ENCODE measurements at places on chromosomes 2 and 18.

GRCh38 chr2:101273056-101273455 is 20.4 kb downstream of the CNOT11 start:
- peaks cover 5% of the 10 kb centered on the region for H3K4me1 ChIP-seq
- H3K27ac ChIP-seq: no peak overlapping the region
- H3K36me3 ChIP-seq: peaks cover 22% of the 10 kb centered on the region
- DNase-seq: no peak
- H3K4me3 ChIP-seq: no peak overlapping the region

- no peaks in the 10 kb centered on the region for H3K27me3 ChIP-seq
- no peak overlapping the region for H3K4me3 ChIP-seq
- no peak for DNase-seq
- H3K27ac ChIP-seq: peak overlapping the region; percentile 61
These were observed 32.8 kb downstream of the GRHL1 start for GRCh38 chr2:9984217-9984739.

GRCh38 chr2:9092383-9093282 is 89.1 kb upstream of the MBOAT2 start:
- DNase-seq: no peak
- H3K4me1 ChIP-seq: peaks cover 40% of the 10 kb centered on the region
- H3K27ac ChIP-seq: no peak overlapping the region
- H3K27me3 ChIP-seq: no peaks in the 10 kb centered on the region
- no peak overlapping the region for H3K4me3 ChIP-seq

GRCh38 chr18:62590799-62591590 is 68.2 kb downstream of the ZCCHC2 start:
- H3K4me1 ChIP-seq: peaks cover 5% of the 10 kb centered on the region
- H3K36me3 ChIP-seq: peaks cover 1% of the 10 kb centered on the region
- H3K27ac ChIP-seq: no peak overlapping the region
- no peak overlapping the region for H3K4me3 ChIP-seq
- peaks cover 2% of the 10 kb centered on the region for H3K27me3 ChIP-seq

- H3K4me3 ChIP-seq: no peak overlapping the region
- H3K27ac ChIP-seq: no peak overlapping the region
- H3K36me3 ChIP-seq: no peaks in the 10 kb centered on the region
- no peaks in the 10 kb centered on the region for H3K27me3 ChIP-seq
- DNase-seq: no peak
- H3K4me1 ChIP-seq: no peaks in the 10 kb centered on the region
These were observed 723.3 kb downstream of the TSN start for GRCh38 chr2:122478771-122479170.

DNA sequence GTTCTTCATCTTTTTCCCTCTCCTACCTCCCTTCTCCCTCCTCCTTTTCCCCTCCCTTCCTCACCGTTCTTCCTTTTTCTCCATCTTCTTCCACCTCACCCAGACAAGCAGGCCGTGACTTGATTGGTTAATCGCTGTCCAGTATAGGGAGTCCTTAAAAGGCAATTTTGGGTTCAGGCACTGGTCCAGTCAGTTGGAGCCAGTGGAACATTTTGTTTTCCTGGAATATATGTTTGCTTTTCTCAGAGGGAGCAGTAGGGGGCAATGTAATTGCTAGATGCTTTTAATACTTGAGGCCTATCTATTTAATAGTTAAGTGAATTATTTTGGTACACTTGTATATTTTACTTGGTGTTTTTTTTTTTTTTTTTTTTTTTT is 15.0 kb downstream of the ELAC1 start:
- H3K36me3 ChIP-seq: peaks cover 15% of the 10 kb centered on the region
- H3K27ac ChIP-seq: no peak overlapping the region
- DNase-seq: no peak
- H3K4me3 ChIP-seq: no peak overlapping the region
- H3K4me1 ChIP-seq: peaks cover 11% of the 10 kb centered on the region

DNA sequence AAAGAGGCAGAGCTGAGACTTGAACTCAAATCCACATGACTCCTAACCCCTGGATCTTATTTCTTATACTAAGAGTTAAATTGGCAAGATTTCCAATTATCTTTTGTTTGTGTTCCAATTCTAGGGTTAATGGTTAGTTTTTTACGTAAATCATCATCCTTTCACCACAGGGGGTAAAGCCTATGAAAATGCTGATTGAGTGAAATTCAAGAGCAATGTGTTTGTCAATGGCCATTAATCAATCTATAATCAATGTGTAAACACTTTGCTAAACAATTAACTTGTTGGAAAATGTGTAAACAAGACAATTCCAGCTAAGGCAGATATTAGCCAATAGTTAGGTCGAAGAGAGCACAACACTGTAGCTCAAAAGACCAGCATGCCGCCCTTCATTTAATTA is 376.5 kb upstream of the ACVR2A start:
- no peaks in the 10 kb centered on the region for H3K4me1 ChIP-seq
- no peaks in the 10 kb centered on the region for H3K36me3 ChIP-seq
- DNase-seq: no peak

DNA sequence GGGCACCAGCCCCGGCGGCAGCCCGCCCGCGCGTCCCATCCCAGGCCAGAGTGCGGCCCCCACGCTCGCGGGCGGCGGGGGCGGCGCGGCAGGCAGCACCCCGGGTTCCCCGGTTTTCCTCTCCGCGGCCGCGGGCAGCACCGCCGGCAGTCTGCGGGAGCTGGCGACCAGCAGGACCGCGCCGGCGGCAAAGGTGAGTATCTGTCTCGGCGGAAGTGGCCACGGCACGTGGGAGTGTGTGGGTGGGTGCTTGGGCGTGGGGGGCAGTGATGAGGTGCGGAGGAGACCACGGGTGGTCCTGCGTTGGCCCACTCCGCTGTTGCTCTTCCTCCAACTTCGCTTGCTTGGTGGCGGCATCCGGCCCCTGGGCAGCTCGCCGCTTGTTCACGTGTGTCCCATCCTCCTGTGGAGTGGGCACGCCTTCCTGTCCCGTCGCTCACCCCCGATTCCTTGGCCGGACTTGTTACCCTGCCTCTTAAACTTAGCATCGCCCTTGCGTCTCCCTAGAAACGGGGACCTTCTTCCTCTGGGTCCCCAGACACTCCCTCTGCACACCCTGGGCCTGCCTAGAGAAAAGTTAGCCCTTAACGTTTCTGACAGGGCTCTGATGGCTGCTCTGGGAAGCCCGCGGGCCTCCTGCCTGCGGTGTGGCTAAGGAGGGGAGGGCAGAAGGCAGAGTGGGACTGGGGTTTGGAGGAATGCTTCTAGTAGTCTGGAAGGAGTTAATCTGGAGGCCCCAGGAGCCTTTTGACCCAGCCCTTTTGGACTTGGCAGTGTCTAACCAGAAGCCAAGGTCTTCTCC is 1.1 kb downstream of the SH3RF3 start:
- H3K4me3 ChIP-seq: peak overlapping the region; percentile 95
- H3K27ac ChIP-seq: peak overlapping the region; percentile 88
- no peaks in the 10 kb centered on the region for H3K27me3 ChIP-seq
- peaks cover 68% of the 10 kb centered on the region for H3K4me1 ChIP-seq
- H3K36me3 ChIP-seq: peaks cover 8% of the 10 kb centered on the region

DNA sequence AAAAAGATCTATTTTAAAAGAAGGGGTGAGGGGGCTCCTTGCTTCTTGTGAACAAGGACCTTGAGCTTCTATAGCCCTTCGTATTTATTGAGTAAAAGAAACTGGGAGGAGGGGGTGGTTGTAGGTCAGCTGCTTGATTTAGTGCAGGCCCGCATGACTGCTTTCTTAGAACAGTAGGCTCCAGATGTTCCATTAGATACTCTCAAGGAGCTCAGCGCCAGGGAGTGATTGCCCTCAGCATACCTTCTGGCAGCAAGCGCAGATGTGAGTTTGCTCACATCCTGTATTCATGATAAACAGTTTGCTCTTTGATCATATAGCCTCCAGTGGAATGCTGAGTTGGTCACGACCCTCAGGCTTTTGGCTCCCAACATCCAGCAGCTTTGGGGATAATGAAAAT is 108.9 kb upstream of the XPO1 start:
- no peak overlapping the region for H3K4me3 ChIP-seq
- H3K36me3 ChIP-seq: peaks cover 4% of the 10 kb centered on the region
- H3K4me1 ChIP-seq: peaks cover 5% of the 10 kb centered on the region
- H3K27me3 ChIP-seq: no peaks in the 10 kb centered on the region
- no peak for DNase-seq

- H3K27ac ChIP-seq: no peak overlapping the region
- peaks cover 2% of the 10 kb centered on the region for H3K36me3 ChIP-seq
- no peak for DNase-seq
- no peak overlapping the region for H3K4me3 ChIP-seq
These were observed 472.1 kb downstream of the PARD3B start for GRCh38 chr2:205017381-205017780.

DNA sequence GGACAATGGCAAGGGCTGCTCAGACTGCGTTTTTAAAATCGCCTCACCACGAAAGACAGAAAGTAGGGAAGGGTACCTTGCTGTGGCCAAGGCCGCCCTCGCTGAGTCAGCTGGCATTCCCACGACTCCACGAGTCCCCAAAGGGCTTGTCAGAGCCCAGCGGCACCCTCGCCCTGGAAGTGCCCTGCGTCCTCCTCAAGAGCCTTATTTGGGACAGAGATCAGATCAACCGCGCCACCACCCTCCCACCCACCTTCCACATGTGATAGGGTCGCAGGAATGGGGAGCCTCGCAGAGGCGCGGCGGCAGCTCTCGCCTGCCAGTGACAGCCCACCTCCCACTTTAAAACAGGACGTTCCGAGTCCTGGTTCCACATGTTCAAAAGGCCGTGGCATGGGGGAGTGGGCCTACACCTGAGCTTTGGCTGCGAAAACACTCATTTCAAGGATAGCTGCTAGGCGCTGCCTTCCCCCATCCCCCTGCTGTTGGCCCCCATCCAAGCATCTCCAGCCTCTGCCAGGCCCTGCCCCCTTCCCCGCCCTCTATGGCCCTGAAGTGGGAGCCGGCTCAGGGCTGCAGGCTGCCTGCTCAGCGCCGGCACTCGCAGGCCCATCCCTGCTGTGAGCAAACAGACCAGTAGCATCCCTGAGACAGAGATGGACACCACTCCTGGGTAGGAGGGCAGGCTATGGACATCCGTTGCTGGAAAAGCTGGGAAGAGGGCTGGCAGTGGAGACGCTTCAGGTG is 38.1 kb upstream of the ARHGEF4 start:
- peaks cover 8% of the 10 kb centered on the region for H3K4me1 ChIP-seq
- DNase-seq: peak; percentile 77
- H3K36me3 ChIP-seq: no peaks in the 10 kb centered on the region
- peak overlapping the region; percentile 69 for H3K4me3 ChIP-seq
- H3K27me3 ChIP-seq: peaks cover 5% of the 10 kb centered on the region

- peaks cover 59% of the 10 kb centered on the region for H3K4me1 ChIP-seq
- peaks cover 5% of the 10 kb centered on the region for H3K36me3 ChIP-seq
- H3K27me3 ChIP-seq: no peaks in the 10 kb centered on the region
- no peak for DNase-seq
These were observed 98.1 kb upstream of the ZFP36L2 start for GRCh38 chr2:43324259-43325106.

GRCh38 chr2:37984176-37984575 is 59.1 kb downstream of the RMDN2 start:
- no peak overlapping the region for H3K27ac ChIP-seq
- peaks cover 6% of the 10 kb centered on the region for H3K36me3 ChIP-seq
- no peak for DNase-seq
- H3K4me1 ChIP-seq: peaks cover 13% of the 10 kb centered on the region
- no peak overlapping the region for H3K4me3 ChIP-seq
- H3K27me3 ChIP-seq: no peaks in the 10 kb centered on the region

- no peaks in the 10 kb centered on the region for H3K4me1 ChIP-seq
- peaks cover 20% of the 10 kb centered on the region for H3K27me3 ChIP-seq
- H3K4me3 ChIP-seq: no peak overlapping the region
- H3K27ac ChIP-seq: no peak overlapping the region
These were observed 15.9 kb upstream of the TGFA start for GRCh38 chr2:70569559-70569958.

- no peaks in the 10 kb centered on the region for H3K27me3 ChIP-seq
- H3K4me3 ChIP-seq: no peak overlapping the region
- no peak overlapping the region for H3K27ac ChIP-seq
- no peak for DNase-seq
- H3K36me3 ChIP-seq: peaks cover 51% of the 10 kb centered on the region
These were observed 178.7 kb downstream of the ANTXR1 start for GRCh38 chr2:69191634-69192033.

GRCh38 chr2:108604196-108604595 is 69.9 kb downstream of the LIMS1 start:
- no peaks in the 10 kb centered on the region for H3K27me3 ChIP-seq
- no peak for DNase-seq
- H3K36me3 ChIP-seq: peaks cover 3% of the 10 kb centered on the region
- no peak overlapping the region for H3K27ac ChIP-seq
- H3K4me3 ChIP-seq: no peak overlapping the region
- H3K4me1 ChIP-seq: peaks cover 52% of the 10 kb centered on the region
